ENCODE measurements at places on chromosomes 11 and 22. TPM values are rescaled to one million over a fixed set of nuclear protein-coding genes. Genes with fewer than 3 reads are reported as not detected.

IGLL1 gene
- total RNA-seq = not detected

RTN4R gene
- 19.0 TPM for total RNA-seq

- no peak for DNase-seq
Observed at GRCh38 chr11:32081129-32081641, 9.7 kb upstream of the RCN1 start.

GRCh38 chr11:118916842-118917388, 8.8 kb downstream of the BCL9L start:
- no peak for DNase-seq

DNA sequence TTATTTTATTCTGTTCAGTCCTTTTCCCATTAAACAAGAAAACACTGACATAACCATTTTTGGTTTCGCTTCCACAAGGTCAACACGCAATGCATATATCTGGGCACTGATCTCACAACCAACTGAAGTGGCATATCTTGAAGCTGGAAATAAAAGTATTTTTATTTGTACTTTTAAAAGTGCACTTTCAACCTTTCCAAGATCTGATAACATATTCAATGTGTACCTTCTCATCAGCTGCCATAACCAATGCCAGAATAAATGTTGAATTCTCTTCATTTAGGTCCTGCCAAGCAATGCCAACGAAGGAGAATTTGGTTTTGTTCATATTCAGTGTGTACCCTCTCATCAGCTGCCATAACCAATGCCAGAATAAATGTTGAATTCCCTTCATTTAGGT, 148.9 kb upstream of the CEP126 start:
- no peak for DNase-seq

DNA sequence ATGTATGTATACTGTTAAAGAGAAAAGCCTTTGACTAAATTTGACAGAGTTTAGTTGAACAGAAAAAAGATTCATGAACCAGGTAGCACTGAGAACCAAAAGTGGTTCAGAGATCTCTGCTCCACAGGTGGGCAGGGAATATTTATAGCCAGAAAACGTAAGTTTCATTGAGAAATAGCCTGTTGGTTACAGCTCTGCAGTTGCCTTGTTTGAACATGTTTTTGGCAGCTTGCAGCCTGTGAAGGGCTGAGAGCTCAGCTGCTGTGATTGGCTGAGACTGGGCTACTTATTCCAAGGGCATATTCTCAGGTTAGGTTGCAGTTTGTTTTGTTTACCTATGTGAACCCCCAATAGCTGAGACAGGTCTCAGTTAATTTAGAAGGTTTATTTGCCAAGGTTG, 13.5 kb upstream of the ZNF74 start:
- DNase-seq = no peak

- no peak for DNase-seq
Observed at GRCh38 chr11:76609736-76610370, 60.7 kb downstream of the LRRC32 start.

DNA sequence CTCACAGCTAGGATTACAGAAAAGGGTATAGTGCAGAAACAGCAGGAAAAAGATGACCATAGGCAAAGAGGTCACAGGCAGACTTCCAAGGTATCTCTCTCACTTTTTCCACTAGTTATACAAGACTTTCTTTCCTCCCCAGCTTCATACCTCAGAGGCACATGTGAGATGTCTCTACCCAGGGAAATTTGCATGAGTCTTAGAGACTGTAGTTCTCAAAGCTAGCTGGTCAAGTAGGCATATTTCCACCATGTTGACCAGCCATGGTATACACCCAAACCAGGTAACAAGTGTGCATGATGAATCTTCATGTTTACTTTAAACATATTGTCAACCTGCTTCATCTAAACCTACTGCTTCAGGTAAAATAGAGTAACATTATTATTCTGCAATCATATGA, 27.9 kb downstream of the PRMT3 start:
- DNase-seq = no peak
